Breast epithelium (tissue), 4 donors: ENCODE measurements at places on chromosomes 5 and 9.
A peak's percentile ranks its signal among the peaks of the same experiment; 100 is the strongest.

DNA sequence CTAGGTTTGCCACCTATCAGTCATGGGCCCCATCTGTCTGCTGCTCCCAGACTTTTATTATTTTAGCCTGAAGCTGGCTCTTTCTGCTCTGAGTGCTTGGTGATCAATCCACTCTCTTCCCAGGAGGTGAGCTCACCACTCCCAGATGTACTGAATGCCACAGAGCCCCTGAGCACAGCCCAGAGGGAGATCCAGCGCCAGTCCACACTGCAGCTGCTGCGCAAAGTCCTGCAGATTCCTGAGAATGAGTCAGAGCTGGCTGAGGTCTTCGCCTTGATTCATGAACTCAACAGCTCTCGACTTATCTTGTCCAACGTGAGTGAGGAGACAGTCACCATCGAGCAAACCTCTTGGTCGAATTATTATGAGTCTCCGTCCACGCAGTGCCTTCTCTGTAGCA, 36.0 kb downstream of the HMGXB3 start:
- no peak for DNase-seq

DNA sequence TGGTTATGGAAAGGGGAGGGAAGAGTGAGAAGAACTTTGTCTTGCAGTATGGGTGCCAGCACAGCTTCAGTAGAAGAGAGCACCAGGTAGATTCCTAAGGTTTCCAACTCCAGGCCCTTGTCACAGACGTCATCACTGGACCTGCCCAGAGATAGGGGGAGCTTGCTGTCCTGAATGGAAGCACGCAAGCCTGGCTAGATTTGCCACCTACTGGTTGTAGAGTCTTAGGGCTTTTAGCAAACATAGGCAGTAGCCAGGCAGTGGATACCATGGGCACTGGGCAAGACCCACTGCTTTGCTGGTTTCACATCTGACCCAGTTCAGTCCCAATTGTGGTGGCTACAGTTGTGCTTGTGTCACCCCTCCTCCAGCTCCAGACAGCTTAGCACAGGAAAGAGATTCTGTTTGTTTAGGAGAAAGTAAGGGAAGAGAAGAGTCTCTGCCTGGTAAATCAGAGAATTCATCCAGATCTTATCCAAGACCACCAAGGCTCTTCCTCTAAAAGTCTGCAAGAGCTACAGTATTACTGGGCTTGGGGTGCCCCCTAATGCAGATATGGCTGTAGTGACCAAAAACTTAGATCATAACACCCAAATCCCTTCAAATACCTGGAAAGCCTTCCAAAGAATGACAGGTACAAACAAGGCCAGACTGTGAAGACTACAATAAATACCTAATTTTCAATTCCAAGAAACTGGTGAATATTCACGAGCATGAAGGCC, 158.9 kb downstream of the HINT1 start:
- no peak for DNase-seq

DNA sequence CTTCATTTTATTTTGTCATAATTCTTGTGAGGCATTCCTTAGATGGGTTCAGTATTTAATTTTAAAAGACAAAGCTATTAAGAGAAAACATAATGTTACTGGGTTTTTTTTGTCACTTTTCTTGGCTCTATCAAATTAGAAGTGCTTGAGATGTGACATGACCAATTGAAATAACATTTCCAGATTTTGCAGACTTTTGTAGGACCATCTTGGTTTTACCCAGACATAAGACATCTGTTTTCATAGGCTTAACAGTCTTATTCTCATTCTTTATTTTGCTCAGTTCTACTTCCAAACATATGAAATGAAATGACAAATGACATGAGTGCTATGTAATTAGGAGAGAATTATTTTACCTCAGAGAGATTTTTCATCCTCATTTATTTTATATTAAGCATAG, 19.6 kb downstream of the GPR21 start:
- DNase-seq, result no peak

DNA sequence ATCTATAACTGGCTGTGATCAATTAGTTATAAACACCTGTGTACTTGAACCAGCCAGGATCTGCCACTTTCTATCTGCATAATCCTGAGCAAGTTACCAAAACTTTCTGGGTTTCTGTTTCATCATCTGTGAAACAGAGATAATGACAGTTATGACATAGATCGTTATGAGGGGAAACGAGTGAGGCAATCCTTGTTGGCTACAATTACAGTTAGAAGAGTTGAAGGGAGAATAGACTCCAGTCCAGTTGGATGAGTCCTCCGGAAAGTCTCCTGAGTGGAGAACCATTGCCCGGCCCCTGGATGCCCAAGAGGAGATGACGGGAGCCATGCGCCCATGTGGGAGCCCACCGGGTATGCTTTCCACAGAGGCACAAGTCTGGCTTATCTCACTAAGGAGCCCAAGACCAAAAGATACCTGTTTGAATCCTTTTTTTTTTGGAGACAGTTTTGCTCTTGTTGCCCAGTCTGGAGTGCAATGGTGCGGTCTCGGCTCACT, 4.5 kb downstream of the PDE6A start:
- no peak for DNase-seq

DNA sequence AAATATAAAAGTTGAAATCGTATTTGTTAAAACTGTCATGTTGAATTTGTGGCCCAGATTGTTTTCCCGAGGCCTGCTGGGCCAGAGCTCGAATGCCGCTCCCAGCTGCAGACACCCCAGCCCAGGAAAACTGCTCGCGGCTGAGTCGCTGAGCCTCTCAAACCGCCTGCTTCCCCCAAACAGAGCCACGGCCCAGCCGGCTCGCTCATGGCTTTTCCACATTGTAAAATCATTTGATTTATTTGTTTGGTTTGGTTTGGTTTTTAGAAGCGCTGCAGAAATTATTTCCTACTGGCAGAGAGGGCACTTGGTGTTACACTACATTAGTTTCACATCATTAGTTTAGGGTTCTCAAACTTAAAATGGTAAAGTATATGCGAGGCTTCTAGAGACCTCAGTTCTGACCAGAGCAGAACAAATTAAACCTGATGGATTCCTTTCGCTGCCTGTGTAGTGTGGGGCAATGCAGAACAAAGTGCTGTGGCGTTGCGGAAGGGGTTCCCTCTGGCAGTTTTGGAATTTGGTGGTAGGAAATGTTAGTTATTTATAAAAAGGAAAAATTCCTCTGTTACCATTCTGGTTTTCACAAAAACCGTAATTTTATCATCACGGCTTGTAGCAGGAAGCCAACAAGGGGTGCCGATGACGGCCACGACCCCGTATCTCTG, 156.5 kb upstream of the PITX1 start:
- no peak for DNase-seq

DNA sequence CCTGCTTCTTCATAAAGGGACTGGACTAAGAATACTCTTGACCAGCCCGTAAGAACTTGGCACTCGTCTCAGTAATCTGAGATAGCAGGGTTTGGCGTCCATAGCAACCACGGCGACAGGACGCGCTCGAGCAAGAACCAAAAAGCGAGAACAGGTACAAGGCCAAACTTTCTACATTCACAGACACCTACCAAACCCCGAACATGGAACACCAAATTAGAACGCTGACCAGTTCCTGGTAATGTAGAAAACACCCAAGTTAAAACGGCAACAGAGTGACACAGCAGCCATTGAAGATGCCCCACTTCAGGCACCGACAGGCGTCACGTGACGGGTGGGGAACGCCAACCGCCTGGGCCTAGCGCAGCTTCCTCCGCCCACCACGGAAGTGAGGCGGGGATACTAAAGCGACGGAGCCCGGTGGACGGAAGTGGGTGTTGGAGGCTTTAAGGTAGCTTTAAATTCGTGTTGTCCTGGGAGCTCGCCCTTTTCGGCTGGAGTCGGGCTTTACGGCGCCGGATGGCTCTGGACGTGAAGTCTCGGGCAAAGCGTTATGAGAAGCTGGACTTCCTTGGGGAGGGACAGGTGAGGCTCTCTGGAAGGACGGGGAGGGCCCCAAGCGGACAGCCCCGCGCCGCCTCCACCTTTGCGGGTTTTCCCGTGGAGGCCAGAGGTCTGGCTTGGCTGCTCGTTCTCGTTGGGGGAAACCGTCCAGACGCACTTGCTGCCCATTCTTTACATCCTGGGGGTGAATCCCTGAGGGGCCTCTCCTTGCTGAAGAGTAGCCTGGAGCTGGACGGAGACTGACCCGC, at the start of gene CDK7:
Gene CDK7 (plus strand): TSS at position 430 of the 812 bp plus-strand sequence. CDS start 90 bp downstream, at position 520.
- peak; percentile 92 for DNase-seq

GRCh38 chr5:137078171-137078665, 420.9 kb downstream of the SPOCK1 start:
- no peak for DNase-seq

DNA sequence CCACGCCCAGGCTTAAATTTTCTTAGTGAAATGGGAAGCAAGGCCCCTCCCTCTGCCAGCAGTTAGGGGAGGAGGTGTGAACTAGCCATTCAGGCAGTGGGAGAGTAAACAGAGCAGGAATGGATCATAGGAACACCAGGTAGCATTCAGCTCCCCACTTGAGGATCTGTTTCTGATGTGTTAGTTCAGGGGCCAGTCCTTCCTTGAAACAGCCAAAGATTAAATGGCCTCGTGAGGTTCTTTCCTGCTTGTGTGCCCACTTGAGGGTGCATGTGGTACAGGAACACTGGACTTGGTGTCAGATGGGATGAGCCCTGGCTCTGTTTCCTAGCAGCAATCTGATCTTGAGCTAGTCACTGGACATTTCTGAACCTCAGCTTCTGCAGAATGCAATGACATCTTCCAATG, 21.2 kb downstream of the FAXDC2 start:
- no peak for DNase-seq

GRCh38 chr5:138960145-138960692, 85.1 kb upstream of the LRRTM2 start:
- no peak for DNase-seq

DNA sequence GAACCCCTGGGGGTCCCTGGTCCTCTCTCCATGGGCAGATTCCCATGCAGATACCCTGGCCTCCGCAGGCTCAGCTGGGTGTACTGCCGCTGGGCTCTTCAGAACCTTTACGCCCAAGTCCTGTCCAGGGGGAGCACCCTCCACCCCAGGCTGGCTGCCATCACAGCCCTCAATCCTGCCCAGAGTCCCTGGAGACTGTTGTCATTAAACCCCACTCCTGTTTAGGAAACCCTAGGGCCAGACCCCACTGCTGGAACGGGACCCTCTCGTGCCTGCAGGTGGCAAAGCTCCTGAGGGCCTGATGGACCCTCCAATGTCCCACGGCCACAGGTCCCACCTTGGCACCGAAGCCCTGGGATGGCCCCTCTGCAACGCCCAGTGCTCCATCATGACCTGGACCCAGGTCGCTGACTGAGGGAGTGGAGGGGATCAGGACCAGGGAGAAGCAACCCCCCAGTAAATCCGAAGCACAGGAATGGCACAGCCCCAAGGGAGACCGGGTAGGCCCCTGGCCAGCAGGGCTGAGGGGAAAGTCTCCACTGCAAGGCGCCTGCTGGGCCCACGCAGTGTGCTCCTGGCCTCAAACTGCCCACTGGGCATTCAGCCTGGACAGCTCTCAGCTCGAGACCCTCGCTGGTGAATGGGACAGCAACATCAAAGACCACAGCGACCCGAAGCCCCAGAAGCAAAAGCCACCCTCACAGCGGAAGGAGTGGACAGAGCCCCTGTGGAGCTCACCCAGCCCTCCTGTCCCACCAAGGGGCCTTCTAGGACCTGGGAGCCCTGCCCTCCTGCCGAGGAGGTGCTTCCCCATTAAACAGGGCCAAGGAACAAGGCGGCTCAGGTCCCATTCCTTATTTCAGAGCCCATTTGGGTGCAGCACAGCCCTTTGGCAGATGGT, 8.3 kb downstream of the ZDHHC11B start:
- no peak for DNase-seq

- no peak for DNase-seq
These were observed 954 bp downstream of the TBCA start for GRCh38 chr5:77774981-77775789.

DNA sequence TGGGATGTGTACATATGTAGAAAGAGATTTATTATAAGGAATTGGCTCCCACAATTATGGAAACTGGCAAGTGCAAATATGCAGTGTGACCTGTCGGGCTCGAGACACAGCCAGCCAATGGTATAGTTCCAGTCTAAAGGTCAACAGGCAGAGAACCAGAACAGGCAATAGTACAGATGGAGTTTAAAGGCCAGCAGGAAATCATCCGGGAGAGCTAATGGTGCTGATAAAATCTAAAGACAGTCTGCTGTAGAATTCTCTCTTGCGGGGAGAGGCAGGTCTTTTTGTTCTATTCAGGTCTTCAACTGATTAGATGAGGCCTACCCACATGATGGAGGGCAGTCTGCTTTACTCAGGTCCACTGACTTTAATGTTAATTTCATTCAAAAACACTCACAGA, 21.8 kb downstream of the ANKRD31 start:
- DNase-seq, result no peak

- no peak for DNase-seq
These were observed 44.0 kb downstream of the FREM1 start for GRCh38 chr9:14866200-14866749.

- DNase-seq, result no peak
These were observed 237.4 kb downstream of the NR2F1-AS1 start for GRCh38 chr5:93343570-93343969.

GRCh38 chr9:135062254-135062653, 25.2 kb upstream of the OLFM1 start:
- no peak for DNase-seq

DNA sequence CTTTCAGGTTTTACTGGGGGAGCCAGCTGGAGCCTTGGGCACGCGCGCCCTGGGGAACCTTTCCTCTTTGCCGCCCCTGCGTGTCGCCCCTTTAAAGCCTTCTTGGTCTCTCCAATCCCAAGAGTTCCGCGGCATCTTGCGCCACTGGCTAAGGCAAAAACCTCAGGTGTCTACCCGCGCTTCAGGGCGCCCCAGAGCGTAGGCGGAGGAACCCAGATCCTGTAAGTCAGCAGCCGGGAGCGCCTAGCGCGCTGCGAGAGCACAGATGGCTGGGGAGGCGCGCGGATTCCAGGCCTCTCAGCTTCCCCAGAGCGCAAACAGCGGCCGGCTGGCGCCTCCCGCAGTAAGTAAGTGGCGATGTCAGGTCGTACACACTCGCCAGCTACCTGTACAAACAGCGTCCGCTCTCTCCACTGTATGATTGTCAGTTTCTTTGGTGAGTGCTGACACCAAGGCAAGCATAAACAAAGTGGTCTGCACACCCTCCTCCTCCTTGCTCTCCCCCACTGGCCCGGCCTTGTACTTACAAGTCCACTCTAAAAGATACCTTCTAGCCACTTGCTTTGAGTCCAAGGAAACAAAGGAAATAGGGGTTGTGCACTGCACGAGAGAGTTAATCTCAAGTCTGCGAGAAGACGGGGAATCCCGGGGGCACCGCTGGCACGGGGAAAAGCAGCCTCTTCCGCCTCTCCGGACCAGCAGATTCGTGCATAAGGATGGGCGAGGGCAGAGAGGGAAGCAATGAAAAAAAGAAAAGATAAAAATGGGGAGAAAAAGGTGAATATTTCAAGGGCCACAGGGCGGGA, 2.9 kb downstream of the HTR1A start:
- no peak for DNase-seq

- DNase-seq, result no peak
These were observed 27.6 kb upstream of the CCDC112 start for GRCh38 chr5:115324021-115324420.

- no peak for DNase-seq
These were observed 102.5 kb upstream of the FCN2 start for GRCh38 chr9:134778156-134778555.
